Stimulated activated CD4-positive, alpha-beta T cell treated with anti-CD3 and anti-CD28 coated beads, Interleukin-1b, Interleukin-23, amount 100 ng/mL, for 24 hours (primary cell): ENCODE measurements at places on chromosomes 7 and 10.

DNA sequence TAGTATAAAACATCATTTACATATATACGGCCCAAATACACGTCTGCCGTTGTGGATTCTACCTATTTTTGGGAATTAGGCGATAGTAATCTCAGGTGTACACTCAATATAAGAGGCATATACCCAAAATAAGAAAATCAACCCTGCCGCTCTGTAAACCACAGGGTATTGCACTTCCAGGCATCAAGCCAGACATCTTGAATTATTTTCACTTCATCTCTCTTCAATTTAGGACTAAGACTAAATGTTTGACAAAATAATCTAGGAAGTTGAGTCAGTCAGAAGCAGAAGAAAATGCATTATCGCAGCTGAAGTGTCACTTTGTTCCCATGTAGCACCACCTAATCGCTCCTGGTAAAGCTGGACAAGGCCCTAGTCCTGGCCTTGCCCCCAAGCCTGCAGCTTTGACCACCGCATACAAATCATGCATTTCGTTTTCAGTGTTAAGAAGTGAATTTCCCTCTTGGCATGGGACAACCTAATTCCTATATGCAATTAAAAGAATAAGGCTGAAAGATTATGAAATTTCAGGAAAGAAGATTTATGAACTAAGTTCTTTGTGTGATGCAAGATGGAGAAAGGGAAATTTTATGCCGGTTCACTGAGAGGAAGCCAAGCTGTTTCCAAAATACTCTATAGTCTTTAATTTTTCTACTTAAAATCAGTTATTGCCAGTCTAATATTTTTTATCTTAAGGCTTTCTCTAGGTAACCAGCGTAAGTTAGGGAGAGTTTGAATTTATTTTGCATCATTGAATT, 26.0 kb downstream of the CABCOCO1 start:
- DNase-seq = no peak

- no peak for DNase-seq
Measured at GRCh38 chr7:156378806-156379205, 261.8 kb upstream of the RNF32 start.

- DNase-seq = no peak
Measured at GRCh38 chr10:128529225-128529624, 403.0 kb upstream of the MKI67 start.

- DNase-seq = no peak
Measured at GRCh38 chr10:78178940-78179339, 145.3 kb downstream of the RPS24 start.

DNA sequence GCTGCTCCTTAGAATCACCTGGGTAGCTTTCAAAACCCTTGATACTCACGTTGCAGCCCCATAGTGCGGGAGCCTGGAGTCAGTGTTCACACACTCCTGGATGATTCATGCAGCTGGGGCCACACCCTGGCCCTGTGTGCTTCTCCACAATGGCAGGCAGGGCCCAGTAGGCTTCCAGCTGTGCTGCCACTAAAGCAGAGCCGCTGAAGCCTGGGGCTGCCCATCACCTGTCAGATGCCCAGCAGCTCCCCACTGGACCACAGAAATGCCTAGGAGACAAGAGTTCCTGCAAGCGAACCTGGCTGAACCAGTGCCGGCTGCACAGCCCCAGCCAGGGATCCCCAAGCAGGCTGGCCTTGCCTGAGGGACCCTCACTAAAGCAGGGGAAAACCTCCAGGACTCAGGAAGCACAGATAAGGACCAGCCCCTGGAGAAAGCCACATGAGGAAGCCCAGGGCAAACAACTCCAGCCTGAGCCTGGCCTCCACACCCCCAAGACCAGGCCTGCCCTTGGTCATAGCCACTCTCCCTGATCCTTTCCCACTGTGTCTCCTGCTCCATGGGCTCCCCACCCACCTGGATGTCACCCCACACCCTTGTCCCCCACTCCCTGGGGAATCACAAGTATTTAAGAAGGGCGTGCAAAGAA, 111.9 kb downstream of the GRID1 start:
- DNase-seq = no peak

DNA sequence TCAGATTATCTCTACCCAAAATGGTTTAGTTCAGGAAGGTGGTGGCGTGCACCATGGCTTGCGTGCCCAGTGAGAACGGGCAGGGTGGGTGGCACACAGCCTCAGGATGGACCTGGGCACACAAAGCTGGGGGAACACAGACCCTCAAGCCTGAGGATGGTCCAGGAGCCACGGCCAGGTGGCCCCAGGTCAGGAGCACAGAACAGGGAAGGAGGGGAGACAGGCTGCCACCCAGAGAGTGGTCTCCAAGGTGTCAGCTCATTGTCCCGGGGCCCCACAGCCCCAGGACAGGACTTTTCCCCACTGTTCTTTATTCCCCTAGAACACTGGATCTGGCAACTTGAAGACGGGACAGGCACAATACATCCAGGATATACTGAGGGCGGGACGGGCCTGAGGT, 75.6 kb upstream of the MGMT start:
- DNase-seq = no peak

GRCh38 chr7:105806592-105807447, 69.6 kb downstream of the ATXN7L1 start:
- peak; percentile 67 for DNase-seq

- DNase-seq = no peak
Measured at GRCh38 chr10:86179961-86180360, 186.6 kb downstream of the GRID1 start.

DNA sequence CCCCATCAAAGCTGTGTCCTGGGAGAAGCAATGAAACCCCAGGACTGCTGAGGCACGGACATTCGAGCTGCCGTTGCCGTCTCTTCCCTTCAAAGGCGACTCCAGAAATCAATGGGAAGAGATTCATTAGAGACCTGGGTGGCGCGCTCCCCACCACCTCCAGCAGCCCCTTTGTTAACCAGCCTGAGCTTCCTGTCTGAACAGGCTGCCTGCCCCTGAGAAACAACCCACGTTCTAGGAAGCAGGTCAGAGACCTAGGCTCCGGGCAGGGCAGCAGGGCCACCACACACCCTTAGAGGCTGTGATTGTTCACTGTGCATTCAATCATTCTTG, 110.9 kb upstream of the PPIF start:
- DNase-seq = no peak

DNA sequence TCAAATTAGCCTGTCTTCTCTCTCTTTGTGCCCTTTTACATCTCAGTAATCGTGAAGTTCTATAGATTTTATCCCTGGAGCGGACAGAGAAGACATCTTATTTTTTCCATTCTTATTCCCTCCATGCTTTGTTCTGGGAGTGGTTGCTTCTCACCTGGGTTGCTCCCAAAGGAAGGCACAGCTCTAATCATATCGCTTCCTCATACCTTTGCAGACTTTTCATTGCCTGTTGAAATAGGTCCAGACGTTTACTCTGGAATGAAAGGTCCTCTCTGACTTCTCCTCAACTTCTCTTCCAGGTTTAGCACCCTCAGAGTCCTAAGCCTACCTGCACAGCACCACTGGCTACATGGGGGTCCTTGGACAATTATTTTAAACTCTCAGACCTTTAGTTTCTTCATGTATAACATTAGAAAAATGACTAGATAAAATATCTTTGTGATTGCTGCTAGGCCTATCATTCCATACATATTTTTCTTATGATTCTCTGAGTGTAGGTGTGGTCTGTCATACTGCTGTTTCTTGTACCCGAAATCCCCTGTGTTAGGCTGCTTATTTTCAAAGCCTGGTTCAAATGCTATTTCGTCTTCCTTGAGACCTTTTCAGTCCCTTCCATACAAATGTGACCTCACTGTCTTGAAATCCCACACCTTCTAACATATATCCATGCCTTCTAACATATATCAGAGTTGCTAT, 418.1 kb downstream of the GFRA1 start:
- no peak for DNase-seq

- DNase-seq = no peak
Measured at GRCh38 chr10:73888514-73888913, 14.2 kb upstream of the CAMK2G start.

- no peak for DNase-seq
Measured at GRCh38 chr7:96126382-96126781, 195.5 kb downstream of the SLC25A13 start.

DNA sequence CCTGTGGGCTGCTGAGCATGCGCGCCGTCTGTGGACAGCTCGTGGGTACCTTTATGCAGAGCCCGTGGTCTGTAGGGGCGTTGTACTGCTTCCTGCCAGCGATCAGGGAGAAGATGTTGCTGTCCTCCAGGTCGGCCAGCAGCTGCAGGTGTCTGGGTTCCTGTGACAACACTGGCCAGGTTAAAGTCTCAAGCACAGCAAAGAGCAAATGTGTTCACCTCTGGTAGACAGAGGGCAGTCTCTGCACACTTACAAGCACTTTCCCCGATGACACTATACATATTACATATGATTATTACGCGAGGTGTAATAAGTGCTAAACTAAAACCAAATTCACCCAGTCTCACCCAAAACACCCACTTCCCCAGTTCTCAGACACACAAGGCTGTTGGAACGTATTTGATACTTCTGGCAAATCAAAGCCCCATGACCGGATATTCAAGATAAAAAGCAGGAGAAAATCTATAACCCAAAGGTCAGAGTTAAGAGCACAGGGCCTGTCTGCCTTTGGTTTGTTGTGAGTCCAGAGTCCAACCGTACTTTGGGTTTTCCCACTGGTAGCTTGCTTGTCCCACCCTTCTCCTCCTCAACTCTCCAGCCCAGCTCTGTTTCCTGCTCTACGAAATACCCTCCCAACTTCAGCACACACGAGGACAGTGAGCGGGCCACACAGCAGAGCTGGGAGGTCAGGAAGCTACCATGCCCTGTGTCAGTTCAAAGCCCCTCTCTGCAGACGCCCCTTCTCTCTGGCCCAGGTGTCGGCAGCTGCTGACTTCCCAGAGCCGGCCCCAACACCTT, 49.7 kb upstream of the DDC start:
- no peak for DNase-seq

GRCh38 chr10:108561649-108562048, 1361.7 kb downstream of the XPNPEP1 start:
- DNase-seq = no peak

DNA sequence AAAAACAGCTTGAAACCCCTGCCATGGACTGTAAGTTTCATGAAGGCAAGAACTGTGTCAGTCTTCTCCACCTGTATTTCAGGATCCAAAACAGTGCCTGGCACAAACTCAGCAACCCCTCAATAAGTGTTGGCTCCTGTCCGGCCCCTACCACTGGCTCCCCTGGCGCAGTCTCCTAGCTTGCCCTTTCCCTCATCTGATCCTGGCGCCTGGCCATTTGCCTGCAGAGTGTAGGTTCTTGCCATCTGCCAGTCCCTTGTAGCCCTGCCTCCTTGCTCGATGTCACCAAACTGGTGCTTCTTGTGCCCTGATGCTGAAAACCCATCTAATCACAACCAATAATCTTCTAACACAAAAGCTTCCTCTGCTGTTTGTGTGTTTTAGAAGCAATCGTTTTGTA, 60.4 kb downstream of the LGI1 start:
- no peak for DNase-seq

DNA sequence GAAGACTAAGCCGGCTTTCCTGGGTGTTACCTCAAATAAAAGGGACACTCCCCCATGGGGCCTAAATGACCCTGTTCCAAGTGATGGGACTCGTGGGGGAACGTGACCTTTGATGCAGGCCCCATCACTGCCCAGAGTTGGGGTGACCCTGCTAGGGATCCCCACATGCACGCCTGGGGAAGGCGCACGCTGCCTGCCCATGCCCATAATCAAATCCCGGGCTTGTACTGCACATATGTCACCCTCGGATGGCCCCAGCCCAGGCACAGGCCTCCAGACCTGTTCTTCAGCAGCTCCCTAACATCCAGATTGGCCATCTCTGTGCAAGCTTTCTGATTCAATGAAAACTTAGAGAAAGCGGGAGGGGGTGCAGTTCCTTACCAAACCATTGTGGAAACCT, 14.7 kb downstream of the EBF3 start:
- DNase-seq = no peak

GRCh38 chr7:147990942-147991341, 599.6 kb upstream of the C7orf33 start:
- DNase-seq = no peak

GRCh38 chr7:42573881-42574672, 337.1 kb upstream of the GLI3 start:
- DNase-seq = no peak

DNA sequence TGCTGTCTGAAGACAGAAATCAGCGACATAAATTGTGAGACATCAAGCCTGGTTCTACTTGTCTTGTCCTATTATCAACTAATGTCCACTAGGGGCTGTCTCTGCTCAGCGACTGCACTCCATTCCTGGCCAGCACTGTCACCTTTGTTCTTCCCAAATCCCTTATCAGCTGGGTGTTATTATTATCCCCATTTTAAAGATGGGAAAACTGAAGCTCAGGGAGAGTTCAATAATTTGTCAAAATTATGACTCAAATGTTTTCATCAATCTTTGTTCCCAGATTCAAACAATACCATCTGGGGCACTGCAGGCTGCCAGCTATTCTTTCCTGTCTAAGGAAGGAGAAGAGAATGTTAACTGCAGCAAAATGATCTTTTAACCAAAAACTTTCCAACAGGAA, 431.6 kb upstream of the NFE2L3 start:
- DNase-seq = no peak

GRCh38 chr10:48762064-48763042, 77.7 kb downstream of the WDFY4 start:
- DNase-seq = no peak

GRCh38 chr7:9625953-9626352, 1192.5 kb downstream of the NXPH1 start:
- DNase-seq = no peak

GRCh38 chr10:21369697-21370096, 155.8 kb downstream of the SKIDA1 start:
- no peak for DNase-seq

DNA sequence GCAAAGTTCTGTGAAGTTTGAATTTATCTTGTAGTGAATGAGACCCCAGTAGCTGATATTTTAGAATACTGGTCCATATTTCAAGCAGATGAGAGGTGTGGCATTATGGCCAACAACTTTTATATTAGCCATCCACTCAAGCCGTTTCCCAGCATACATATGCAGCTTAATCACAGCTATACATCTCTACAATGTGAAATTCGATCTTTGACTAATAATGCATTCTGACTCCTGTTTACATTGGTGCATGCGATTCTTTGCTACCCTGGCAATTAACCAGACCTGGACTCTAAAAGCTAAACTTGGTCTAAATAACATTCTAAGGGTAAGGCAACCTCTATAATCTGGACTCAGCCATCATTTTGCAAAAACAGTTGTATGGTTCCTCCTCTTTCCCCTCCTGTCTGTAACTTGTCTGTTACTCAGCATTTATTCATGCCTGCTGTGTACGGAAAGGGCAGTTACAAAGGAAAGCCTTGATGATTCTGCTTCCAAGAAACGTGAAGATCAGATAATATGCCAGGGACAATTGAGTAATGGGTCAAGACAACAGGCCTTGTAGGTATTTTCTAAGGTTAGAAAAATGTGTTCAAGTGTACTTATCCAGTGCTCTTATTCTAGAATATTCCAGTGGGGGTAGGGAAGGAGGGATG, 50.6 kb downstream of the PNLIPRP2 start:
- DNase-seq = no peak

DNA sequence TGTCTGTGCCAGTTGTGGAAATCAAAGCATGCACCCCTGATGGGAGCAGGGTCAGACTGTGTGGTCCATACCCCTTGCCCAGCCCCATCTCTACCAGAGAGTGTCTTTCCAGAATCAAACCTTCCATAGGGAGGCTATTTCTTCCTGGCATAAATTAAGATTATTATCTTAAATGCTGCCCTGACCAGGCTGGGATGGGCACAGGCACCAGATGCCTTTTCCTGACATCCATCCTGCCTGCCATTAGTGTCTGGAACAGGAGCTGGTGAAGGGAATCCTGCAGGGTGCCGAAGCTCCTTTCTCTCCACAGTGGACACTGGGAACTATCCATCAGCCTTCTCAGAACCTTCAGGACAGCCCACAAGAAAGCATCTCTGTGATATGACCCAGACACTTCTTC, 296.3 kb downstream of the GRID1 start:
- no peak for DNase-seq

GRCh38 chr7:86961686-86962085, 97.8 kb downstream of the ELAPOR2 start:
- DNase-seq = no peak
